Peyer's patch (tissue), 4 donors: ENCODE measurements at places on chromosomes 1 and 21. TPM values are rescaled to one million over a fixed set of nuclear protein-coding genes. Genes with fewer than 3 reads are reported as not detected.

Gene RNF115
- total RNA-seq: 15.7 TPM

Gene SPATA46
- total RNA-seq: not detected

DNA sequence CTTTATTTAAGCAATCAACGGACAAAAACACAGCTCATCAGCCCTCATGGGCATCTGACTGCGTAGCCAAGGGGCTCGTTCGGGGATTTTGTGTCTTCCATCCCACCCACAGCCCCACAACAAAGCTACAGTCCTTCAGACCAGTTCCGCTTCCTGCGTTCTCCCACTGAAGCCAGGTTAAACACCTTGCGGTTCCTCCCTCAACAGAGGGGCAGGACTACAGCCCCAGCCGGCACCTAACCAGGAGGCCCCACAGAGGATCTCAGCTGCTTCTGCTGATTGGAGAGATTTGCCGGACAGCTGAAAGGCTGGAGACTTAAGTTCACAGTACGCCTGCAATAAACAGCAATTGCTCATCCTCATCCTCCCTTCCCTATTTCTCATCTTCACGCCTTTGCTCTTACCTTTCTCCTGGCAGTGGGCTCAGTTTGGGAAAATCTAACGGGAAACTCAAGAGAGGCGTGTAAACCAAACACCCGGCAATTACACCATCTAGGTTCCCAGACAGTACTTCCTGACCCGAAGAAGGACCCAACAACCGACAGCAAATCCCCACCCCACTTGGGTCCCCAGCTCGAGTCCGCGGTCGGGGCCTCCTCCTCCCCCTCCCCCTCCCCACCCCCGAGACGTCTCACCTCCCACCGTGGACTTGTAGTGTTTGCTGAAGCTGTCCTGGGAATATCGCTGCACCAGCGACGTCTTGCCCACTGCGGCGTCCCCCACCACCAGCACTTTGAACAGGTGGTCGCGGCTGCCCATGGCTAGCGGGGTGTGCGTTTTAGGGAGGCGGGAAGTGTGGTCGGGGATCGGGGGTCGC lies 876 bp downstream of the RAB29 start:
- no peaks in the 10 kb centered on the region for H3K27me3 ChIP-seq
- DNase-seq: peak; percentile 58
- H3K4me3 ChIP-seq: peak overlapping the region; percentile 74
- H3K27ac ChIP-seq: peak overlapping the region; percentile 75

GRCh38 chr1:150332651-150333290 lies 11.4 kb downstream of the PRPF3 start:
- H3K4me3 ChIP-seq: no peak overlapping the region
- no peaks in the 10 kb centered on the region for H3K27me3 ChIP-seq
- H3K4me1 ChIP-seq: no peaks in the 10 kb centered on the region
- DNase-seq: no peak

GRCh38 chr1:175072099-175072951 lies 4.7 kb downstream of the TNN start:
- H3K27me3 ChIP-seq: no peaks in the 10 kb centered on the region
- DNase-seq: no peak
- H3K27ac ChIP-seq: no peak overlapping the region
- H3K4me1 ChIP-seq: peaks cover 4% of the 10 kb centered on the region

Gene NTPCR
- 43.0 TPM for total RNA-seq

GRCh38 chr21:41736423-41736822 lies 30.4 kb downstream of the RIPK4 start:
- H3K27me3 ChIP-seq: no peaks in the 10 kb centered on the region
- no peaks in the 10 kb centered on the region for H3K36me3 ChIP-seq
- H3K4me3 ChIP-seq: no peak overlapping the region
- no peak overlapping the region for H3K27ac ChIP-seq
- no peaks in the 10 kb centered on the region for H3K4me1 ChIP-seq

DNA sequence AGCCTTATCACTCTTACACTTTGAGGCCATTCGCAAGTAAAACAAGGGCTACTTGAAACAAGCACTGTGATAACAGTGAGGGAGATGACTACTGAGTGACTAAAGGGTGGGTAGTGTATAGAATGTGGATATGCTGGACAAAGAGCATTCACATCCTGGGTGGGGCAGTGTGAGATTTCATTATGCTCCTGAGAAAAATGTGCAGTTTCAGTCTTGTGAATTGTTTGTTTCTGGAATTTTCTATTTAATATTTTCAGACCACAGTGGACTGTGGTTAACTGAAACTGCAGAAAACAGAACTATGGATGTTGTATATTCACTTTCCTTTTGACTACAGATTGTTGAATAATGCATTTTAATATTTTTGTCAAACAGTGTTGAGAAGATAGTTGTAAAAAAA lies 25.1 kb upstream of the B3GALT2 start:
- H3K27me3 ChIP-seq: no peaks in the 10 kb centered on the region
- no peaks in the 10 kb centered on the region for H3K4me1 ChIP-seq
- no peak for DNase-seq
- H3K36me3 ChIP-seq: no peaks in the 10 kb centered on the region
- H3K27ac ChIP-seq: no peak overlapping the region

Gene THEM5
- not detected for total RNA-seq

Gene GNG4
- total RNA-seq: 9.1 TPM

DNA sequence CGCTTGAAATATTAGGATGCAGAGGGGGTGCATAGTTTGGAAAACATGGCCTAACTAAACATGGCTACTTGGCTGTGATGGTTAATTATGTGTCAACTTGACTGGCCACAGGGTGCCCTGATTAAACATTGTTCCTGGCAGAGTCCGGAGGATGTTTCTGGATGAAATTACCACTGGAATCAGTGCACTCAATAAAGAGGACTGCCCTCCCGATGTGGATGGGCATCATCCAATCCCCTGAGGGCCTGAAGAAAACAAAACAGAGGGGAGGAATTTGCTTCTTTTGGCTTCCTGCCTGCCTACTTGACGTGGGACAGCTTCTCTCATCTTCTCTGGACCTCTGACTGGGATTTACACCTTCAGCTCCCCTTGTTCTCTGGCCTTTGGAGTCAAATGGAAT lies 79.1 kb upstream of the KCNE2 start:
- H3K27ac ChIP-seq: no peak overlapping the region
- H3K27me3 ChIP-seq: no peaks in the 10 kb centered on the region
- no peak overlapping the region for H3K4me3 ChIP-seq
- DNase-seq: no peak
- H3K4me1 ChIP-seq: no peaks in the 10 kb centered on the region

DNA sequence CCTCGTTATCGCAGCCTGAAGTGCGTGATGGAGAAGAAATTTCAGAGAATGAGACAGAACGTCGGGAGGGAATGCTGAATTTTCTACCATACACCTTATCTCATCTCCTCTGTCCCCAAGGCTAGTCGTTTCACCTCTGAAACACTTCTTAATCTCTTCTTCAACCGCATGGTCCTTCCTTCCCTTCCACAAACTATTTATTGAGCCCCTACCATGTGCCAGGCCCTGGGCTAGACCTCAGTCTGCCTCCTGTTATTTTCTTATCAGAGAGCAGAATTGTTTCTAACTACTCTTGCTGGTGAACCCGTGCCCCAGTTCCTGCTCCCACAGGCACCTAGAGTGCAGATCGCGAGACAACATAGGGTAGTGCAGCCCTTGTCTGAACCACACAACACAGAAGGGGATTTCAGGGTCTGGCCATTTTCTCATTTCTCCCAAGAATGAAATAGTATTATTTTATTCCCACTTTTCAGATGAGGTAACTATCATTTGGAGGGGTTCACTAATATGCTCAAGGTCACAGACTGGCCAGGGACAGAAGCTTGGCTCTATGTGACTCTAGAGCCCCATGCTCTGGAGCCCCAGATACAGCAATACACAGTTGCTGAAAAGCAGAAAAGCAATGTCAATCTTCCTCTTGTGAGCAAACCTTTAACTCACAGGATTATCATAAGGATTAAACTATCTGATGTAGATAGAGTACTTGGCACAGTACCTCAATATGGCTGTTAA lies 598 bp upstream of the ADIPOR1 start:
- H3K27ac ChIP-seq: peak overlapping the region; percentile 94
- H3K4me3 ChIP-seq: peak overlapping the region; percentile 86
- peak; percentile 52 for DNase-seq

DNA sequence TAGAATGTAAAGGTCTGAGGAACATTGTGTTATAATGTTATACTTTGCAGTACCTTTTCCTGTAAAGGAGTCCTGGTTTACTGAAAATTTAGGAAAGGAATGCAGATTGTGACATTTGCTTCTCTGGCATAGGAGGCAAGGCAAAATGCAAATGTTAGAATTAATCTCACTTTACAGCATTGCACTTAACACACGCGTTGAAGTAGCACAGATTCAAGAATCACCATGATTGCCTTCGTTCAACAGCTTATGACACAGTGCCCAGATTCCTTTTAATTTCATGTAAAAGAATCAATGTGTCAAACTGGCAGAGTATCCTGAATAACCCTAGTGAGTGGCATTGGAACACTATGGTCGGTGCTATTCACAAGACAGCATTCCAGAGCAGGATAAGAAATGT lies 47.4 kb downstream of the RGS7 start:
- H3K36me3 ChIP-seq: no peaks in the 10 kb centered on the region
- no peaks in the 10 kb centered on the region for H3K4me1 ChIP-seq
- H3K4me3 ChIP-seq: no peak overlapping the region
- H3K27ac ChIP-seq: no peak overlapping the region
- H3K27me3 ChIP-seq: no peaks in the 10 kb centered on the region

Gene ANKRD45
- total RNA-seq: not detected

DNA sequence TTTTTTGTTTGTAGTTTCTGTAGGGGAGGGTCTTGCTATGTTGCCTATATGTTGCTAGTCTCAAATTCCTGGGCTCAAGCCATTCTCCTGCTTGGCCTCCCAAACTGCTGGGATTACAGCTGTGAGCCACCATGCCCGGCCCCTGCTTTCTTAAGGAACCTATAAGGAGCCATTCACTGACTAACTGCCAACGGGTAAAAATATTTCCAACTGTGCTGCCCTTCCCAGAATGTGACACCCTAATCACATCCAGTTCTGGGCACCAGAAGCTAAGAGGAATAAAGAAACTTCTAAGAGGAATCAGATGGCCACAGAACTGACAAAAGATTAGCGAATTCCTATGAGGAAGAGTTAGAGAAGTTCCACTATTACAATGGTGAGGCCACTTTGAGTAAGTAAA lies 6.4 kb downstream of the SYPL2 start:
- no peak for DNase-seq
- H3K4me3 ChIP-seq: no peak overlapping the region
- H3K4me1 ChIP-seq: no peaks in the 10 kb centered on the region
- no peaks in the 10 kb centered on the region for H3K27me3 ChIP-seq

Gene HES3
- total RNA-seq: not detected

DNA sequence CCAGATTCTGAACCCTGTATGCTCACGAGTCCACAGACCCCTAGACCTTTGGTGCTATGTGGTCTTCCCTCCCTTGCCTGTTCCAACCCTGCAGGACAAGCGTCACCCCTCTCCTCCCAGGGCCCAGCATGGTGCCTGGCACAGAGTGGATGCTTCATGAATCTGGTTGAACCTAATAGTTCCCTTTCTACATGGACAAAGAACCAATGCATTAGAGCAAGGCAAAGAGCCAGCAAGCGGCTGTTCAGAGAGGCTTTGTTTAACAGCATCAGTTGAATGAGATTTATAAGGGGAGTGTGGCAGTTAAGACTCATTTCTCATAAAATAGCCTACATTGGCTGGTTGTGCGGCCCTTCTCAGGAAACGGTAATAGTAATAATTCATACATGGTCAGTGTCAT lies 14.9 kb downstream of the SLC26A9 start:
- no peak for DNase-seq
- H3K27ac ChIP-seq: no peak overlapping the region
- no peaks in the 10 kb centered on the region for H3K36me3 ChIP-seq

DNA sequence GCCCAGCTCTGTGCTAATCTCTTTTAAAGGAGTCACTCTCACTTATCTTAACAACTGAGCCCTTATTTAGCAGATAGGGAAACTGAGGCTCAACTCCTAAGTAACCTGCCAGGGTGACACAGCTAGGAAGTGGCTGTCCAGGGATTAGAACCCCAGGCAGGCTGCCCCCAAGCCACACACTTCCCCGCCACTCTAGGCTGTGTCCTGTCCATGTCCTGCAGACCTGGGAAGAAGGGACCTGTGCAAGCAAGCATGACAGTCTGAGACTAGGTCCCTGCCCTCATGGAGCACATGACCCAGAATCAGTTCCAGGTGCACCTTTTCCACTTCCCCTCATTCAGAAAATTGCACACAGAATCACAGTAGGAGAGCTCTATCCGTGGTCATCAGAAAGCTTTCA lies 12.2 kb downstream of the KIAA1614 start:
- no peaks in the 10 kb centered on the region for H3K4me1 ChIP-seq
- DNase-seq: no peak
- H3K4me3 ChIP-seq: no peak overlapping the region
- H3K36me3 ChIP-seq: peaks cover 3% of the 10 kb centered on the region
- H3K27ac ChIP-seq: no peak overlapping the region

GRCh38 chr1:64309431-64309831 lies 106.0 kb downstream of the UBE2U start:
- DNase-seq: no peak
- H3K4me1 ChIP-seq: no peaks in the 10 kb centered on the region
- no peaks in the 10 kb centered on the region for H3K27me3 ChIP-seq
- H3K27ac ChIP-seq: no peak overlapping the region
- H3K36me3 ChIP-seq: no peaks in the 10 kb centered on the region
